Cerebellum (tissue), 4 donors: ENCODE measurements at places on chromosomes 16 and 17. TPM values are rescaled to one million over a fixed set of nuclear protein-coding genes. Genes with fewer than 3 reads are reported as not detected.

DNA sequence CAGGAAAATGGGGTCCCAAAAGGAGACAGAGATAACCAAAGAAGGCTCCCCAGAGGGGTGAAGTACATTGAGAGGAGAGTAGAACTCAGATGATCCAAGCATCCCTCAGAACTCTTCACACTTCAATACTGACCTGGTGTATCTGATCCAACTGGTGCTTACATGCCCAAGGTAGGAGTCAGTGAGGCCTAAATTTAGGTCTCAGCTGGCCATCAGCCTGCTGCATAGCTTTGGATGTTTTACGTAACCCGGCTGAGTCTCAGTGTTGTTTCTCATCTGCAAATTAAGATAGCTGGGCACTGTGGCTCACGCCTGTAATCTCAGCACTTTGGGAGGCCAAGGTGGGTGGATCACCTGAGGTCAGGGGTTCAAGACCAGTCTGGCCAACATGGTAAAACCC lies 11.6 kb upstream of the GOSR2 start:
- DNase-seq = no peak

DNA sequence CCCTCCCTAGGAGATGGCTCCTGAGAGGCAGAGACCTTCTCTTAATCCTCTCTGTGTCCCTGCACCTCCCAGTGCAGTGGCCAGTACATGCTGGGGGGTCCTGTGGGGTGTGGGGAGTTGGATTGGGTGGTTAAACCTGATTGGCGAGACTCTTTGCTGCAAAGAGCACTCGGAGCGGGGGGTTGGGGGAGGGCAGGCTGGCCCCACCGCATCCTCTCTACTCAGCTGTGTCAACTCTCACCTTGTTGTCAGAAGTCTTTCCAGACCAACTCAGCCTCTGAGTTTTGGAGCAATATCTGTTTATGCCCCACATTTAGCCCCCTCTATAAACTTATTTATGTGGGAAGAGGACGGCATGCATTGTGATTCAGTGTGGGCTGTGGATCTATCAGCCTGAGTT lies 40.0 kb downstream of the SMARCE1 start:
- DNase-seq = no peak

- DNase-seq = no peak
These were observed 80.9 kb downstream of the PRKCA start for GRCh38 chr17:66383333-66383732.

GRCh38 chr17:59441464-59442096 lies 110.1 kb downstream of the YPEL2 start:
- DNase-seq = no peak

DNAH9 gene
- 5.4 TPM for total RNA-seq
